ENCODE measurements at places on chromosomes 12 and 14.

GRCh38 chr12:92297405-92297804 is 151.8 kb upstream of the BTG1 start:
- no peak for DNase-seq

DNA sequence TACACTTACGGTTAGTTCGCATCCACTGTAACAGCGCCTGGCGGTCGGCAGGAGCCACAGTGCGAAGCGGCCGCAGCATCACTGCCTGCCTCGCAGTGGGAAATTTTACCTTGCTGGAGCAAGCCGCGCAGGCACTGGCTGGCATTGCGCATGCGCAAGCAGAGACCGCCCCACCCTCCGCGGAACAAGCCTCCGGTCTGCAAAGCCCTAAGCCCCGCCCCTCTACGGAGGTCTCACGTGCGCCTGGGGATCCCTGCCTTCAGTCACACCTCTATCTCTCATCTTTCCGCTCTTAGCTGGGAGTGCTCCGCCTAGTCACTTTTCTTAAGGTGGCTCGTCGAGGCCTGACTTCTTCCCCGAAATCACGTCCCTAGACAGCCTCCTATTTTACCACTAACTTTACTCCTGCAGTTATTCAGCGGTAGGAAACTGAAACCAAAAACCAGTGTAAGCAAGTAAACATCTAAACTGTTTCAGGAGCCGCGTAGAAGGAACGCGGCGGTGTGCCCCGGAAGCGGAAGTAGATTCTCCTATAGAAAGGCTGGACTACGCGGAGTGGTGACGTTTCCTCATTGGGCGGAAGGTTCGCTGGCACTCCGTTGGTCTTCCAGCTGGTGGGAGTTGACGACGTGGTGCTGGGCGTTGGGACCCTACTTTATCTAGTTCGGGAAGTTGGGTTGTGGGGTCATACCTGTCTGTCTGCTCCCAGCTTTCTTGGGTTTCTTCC is at the start of gene SRP54:
Gene SRP54, plus strand, starts transcription at position 572 of the 727 bp plus-strand sequence. CDS start 13,718 bp downstream, outside the sequence.
- peak; percentile 94 for DNase-seq

DNA sequence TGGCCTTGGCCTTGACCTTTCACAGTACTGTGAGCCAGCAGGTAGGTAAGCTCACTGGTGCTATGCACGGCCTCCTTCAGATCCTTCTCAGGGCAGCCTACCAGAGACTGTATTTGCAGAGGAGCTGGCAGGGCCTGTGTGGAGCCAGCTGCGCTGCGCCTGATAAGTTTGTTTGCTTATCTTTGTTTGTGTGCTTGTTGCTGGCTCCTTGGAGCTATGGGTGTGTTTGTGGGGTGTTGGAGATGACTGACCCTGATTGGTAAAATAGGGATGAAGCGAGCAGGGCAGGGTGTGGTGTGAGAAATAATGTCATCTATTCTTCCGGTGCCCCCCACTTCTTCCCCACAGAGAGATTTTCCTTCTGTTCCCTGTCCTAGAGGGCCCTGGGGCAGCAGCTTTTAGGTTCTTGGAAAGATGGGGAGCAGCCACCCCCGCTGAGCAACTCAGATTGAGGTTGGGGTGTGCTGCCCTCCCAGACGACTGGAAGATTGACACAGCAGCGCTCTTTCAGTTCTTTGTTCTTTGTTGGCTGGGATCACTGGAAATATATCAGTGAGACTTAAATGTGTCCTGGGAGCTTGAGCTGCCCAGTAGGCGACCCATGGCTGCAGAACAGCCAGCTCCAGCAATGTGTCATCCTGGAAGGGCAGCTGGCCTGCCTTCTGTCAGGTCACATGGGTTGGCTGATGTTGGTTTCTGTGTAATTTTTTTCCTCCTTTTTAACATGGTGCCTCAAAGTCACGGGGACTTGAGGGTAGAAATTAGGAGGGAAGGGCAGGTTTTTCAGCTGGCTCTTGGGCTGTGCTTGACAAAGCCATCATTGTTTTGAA is 19.6 kb downstream of the MLXIP start:
- DNase-seq, result peak; percentile 81

DNA sequence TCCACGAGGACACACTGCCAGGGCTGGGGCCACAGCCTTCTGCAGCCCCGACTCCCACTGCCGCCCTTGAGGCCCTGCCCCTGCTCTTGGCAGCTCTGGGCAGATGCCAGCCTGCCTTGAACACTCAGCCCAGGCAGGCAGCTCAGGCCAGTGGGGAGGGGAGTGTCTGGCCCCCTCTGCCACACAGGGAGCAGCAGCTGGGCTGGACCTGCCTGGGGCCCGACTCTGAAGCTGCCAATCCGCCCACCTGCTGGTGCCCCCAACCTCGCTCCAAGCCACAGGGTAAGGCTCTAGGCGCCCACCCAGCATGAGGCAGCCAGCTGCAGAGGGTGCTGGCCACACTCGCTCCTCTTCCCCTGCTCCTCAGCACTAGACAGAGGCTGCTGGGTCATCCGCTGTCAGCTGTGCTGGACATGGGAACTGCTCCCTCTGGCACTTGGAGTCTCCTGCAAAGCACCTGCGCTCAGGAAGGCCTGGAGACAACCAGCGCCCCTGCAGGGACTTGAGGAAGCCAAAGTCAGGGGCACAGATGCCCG is 24.6 kb upstream of the NUDT14 start:
- peak; percentile 17 for DNase-seq

GRCh38 chr12:26767116-26767515 is 65.9 kb downstream of the ITPR2 start:
- no peak for DNase-seq

- no peak for DNase-seq
Observed at GRCh38 chr14:69660344-69661193, 49.2 kb downstream of the SUSD6 start.

GRCh38 chr12:125824276-125824675 is 759.0 kb downstream of the AACS start:
- no peak for DNase-seq
